Bronchial epithelial cell (primary cell): ENCODE measurements at places on chromosomes 4 and X. TPM values are rescaled to one million over a fixed set of nuclear protein-coding genes. Genes with fewer than 3 reads are reported as not detected.

The NDST3 gene
- not detected in 2 replicates for total RNA-seq

The GLRA3 gene
- total RNA-seq: not detected in 2 replicates

The DGAT2L6 gene
- not detected in 2 replicates for total RNA-seq

The HSPA4L gene
- 12.4 and 20.1 TPM in 2 replicates for total RNA-seq

The GCNA gene
- 1.6 and 1.7 TPM in 2 replicates for total RNA-seq

The ZNF711 gene
- total RNA-seq: 2.6 and 3.1 TPM in 2 replicates

The HS3ST1 gene
- total RNA-seq: 1.8 and 2.4 TPM in 2 replicates

The KLHL4 gene
- 0.13 and 0.26 TPM in 2 replicates for total RNA-seq

The MAGEB10 gene
- total RNA-seq: not detected in 2 replicates

The SLITRK4 gene
- total RNA-seq: under 0.01 TPM in 2 replicates

The CENPE gene
- 1.3 and 6.3 TPM in 2 replicates for total RNA-seq

The CLNK gene
- total RNA-seq: not detected in 2 replicates

The LIMCH1 gene
- total RNA-seq: 5.2 and 6.8 TPM in 2 replicates

The SLIT2 gene
- total RNA-seq: 0.79 and 1.9 TPM in 2 replicates

The ESX1 gene
- not detected in 2 replicates for total RNA-seq
